CD14-positive monocyte (primary cell): ENCODE measurements at places on chromosomes 7 and 10.

DNA sequence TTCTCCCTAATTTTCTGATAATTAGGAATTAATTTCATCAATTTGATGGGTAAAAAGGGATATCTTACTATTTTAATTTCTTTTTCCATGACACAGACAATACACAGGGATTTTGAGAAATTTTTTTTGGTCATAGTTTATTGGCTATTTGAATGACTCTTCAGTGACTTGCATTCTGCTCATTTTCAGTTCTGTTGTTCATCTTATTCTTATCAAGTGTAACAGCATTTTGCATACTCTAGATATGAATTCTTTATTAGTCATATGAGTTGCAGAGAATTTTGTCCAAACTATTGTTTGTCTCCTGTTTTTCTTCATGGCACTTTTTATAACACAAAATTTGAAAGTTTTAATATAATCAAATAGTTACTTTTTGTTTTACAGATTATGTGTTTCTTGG, 41.7 kb downstream of the MKLN1 start:
- no peak for DNase-seq

- DNase-seq, result no peak
Measured at GRCh38 chr10:27601503-27601902, 97.4 kb downstream of the RAB18 start.

GRCh38 chr10:120555842-120556532, 99.0 kb downstream of the PLPP4 start:
- DNase-seq, result no peak

DNA sequence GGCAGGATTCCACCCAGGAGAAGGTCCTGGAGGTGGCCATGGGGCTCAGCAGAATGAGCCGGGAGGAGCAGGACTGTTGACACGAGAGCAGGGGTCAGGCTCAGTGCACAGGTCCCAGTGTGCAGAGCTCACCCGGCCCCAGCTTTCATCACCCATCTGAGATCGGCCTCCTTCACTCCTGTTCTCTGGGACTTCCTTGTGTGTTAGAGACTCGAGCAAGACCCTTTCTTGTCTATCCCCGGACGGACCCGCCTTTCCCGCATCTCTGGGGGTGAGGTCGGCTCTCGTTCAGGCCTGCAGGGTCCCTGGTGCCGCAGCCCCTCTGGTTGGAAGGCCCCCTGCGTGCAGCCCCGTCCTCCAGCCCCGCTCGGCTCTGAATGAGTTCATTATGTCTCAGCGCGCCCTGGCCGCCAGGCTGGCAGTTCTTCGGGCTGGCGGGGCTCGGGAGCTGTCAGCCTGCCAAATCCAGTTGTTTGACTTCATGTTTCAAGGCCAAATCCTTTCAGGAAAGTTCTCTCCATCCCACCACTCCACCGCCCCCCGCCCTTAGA, 127.9 kb downstream of the LHPP start:
- no peak for DNase-seq

DNA sequence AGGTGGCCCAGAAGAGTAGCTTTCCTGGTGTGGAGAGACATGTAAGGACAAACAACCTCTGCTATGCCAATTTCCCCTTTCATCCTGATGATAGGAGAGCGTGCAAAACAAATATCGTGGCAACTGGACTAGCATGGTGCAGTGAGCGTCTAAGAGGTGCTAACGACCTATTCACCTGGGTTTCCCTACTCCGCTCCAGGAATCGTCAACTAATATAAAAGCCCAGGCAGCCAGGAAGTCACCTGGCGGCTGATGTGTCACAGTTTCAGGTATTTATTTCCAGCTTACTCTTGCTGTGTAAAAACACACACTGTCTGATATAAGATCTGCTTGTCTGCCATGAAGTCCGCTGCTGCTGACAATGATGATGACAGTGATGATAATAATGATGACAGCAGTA, 56.5 kb upstream of the EFCAB10 start:
- DNase-seq, result no peak

DNA sequence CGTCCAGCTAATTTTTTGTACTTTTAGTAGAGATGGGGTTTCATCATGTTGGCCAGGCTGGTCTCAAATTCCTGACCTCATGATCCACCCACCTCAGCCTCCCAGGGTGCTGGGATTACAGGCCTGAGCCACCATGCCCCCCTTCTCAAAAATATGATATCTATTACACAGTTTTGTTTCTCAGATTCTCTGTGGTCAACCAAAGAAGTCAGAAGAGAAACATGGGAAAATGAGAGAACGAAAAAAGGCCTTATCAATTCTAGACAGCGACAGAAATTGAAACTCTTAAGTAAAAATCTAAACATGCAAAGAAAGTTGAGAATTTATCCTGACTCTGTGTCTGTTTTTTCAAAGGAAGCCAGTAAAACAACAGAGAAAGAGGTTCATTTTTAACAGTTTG, 283.8 kb upstream of the PLXDC2 start:
- no peak for DNase-seq

DNA sequence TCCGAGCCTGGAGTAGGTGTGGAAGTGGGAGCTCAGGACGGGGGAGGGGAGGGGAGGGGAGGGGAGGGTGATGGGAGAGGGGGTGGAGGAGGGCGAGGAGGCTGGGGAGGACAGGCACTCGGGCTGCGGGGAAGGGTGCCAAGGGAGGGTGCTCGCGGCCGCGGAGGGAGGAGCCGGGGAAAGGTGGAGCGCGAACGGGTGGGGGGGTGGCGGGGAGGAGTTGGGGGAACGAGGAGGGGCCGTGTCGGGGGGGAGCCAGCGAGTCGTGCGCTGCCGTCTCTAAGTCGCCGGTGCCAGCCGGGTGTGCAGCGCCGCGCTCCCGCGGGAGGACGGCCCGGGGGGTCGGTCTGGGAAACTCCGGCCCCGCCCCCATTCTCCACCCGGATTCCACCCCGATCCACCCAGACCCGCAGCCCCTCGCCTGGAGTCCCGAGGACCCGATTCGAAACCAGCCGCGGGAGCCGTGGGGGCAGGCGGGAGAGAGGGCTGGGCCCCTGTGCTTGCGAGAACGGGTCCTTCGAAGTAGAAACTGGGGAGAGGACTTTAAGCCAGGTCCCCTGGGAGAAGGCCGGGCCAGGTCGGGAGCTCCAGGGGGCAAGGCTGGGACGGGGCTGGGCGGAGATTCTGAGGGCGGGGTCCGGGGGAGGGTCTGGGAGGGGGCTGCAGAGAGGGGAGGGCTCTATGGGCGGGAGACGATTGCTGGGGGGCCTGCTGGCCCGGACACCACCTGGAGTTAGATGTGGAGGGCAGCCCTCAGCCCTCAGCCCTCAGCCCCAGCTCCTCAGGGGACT, at the start of gene ZNF467:
ZNF467 (minus strand) TSS at position 143 of the 791 bp plus-strand sequence. CDS start 2,556 bp downstream, outside the sequence.
- no peak for DNase-seq
